NCI-H2081 treated with DMSO at 0.1 percent for 48 hours (cell line): ENCODE measurements at places on chromosomes 13 and 19.

DNA sequence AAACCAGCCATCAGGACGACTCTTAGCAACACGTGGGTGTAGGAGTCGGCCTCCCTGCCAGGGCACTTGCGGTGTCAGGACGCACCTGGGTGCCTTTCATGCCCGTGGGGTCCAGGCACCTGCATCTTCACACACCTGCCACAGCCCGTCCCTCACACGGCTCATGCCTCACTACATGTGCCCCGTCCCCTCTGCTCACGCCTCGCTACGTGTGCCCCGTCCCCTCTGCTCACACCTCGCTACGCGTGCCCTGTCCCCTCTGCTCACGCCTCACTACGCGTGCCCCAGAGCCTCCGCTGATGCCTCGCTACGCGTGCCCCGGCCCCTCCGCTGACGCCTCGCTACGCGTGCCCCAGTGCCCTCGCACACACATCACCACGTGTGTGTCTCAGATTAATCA, 58.0 kb upstream of the F7 start:
- DNase-seq: no peak

DNA sequence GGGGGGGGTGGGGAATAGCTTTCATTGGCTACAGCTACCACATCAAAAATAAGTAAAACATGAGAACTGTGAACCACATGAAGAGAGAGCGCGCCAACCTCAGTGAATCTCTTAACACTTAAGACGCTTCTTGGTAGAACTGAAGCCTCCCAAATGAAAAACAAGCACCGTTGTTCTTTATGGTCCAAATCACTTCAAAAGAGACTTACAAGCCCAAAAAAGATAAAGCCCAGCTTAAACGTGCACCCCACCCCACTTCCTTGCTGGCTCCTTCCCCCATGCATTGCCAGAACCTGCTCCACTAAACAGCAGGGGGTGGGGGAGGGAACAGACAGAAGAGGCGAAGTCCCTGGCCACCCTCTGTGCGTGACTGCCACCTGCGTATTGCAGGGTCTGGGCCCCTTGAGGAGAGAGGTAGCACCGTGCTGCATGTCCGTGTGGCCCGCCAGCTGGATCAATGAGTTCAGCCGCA, 479.1 kb downstream of the FOXO1 start:
- no peak for DNase-seq

GRCh38 chr19:45056831-45057230, 18.0 kb downstream of the CLASRP start:
- DNase-seq: no peak

GRCh38 chr13:67221630-67222226, 8.4 kb downstream of the PCDH9 start:
- no peak for DNase-seq

DNA sequence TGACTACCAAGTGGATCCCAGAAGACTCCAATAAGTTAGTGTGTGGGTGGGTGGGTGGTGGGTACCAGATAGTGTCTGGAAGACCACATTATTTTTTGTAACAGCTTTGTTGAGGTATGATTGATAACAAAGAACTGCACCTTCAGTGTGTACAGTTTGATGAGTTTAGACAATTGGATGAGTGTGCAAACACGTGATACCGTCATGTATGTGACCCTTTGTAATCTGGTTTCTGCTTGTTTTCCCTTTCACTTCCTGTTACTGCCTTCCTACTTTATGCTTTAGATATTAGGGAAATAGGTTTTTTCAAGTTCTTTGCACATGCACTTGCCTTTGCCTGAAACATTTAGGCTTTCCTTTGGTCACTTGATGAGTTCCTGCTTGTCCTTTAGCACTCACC, 8.5 kb downstream of the RPL21 start:
- DNase-seq: no peak

GRCh38 chr19:13064092-13064489, 38.6 kb downstream of the LYL1 start:
- DNase-seq: no peak
